A549 treated with CpdA at 1 μM for 4 hours (cell line): ENCODE measurements at places on chromosomes 5 and 9. TPM values are rescaled to one million over a fixed set of nuclear protein-coding genes. Genes with fewer than 3 reads are reported as not detected.

Gene FSTL4
- total RNA-seq = 2.4 to 4.5 TPM (median 3.5 TPM) in 5 replicates

Gene FAM13B
- 11.9 to 19.0 TPM (median 13.2 TPM) in 5 replicates for total RNA-seq

Gene SLC4A9
- total RNA-seq = 0.01 TPM in 1 of 5 replicates, not detected in the others

Gene TAF11L10
- total RNA-seq = not detected in 5 replicates

Gene FGF18
- 0.19 to 0.56 TPM (median 0.40 TPM) in 5 replicates for total RNA-seq

Gene WDR38
- total RNA-seq = 0.12 to 0.17 TPM (median 0.14 TPM) in 3 of 5 replicates, not detected in the others

Gene ALDOB
- total RNA-seq = not detected in 5 replicates

Gene CKMT2
- not detected in 5 replicates for total RNA-seq

Gene RANBP17
- 1.9 to 3.1 TPM (median 2.3 TPM) in 5 replicates for total RNA-seq

Gene SEMA6A
- 0.07 to 0.21 TPM (median 0.13 TPM) in 5 replicates for total RNA-seq

Gene ASPN
- not detected in 5 replicates for total RNA-seq

Gene DOCK2
- total RNA-seq = 2.1 to 4.2 TPM (median 2.8 TPM) in 5 replicates

Gene FBLL1
- 0.11 to 0.24 TPM (median 0.16 TPM) in 4 of 5 replicates, not detected in the other for total RNA-seq

Gene GBA2
- total RNA-seq = 31.7 to 33.3 TPM (median 32.8 TPM) in 5 replicates

Gene EQTN
- not detected in 5 replicates for total RNA-seq

Gene COL5A1
- total RNA-seq = 33.0 to 64.6 TPM (median 55.0 TPM) in 5 replicates

Gene PCDHB10
- 0.03 to 0.06 TPM in 2 of 5 replicates, not detected in the others for total RNA-seq

Gene SLC34A1
- not detected in 5 replicates for total RNA-seq

Gene CARTPT
- total RNA-seq = not detected in 5 replicates

Gene OR1J2
- total RNA-seq = 0.06 to 0.15 TPM in 2 of 5 replicates, not detected in the others

Gene FCN2
- total RNA-seq = not detected in 5 replicates
